ENCODE measurements at places on chromosomes 6 and 20.
A peak's percentile ranks its signal among the peaks of the same experiment; 100 is the strongest.

DNA sequence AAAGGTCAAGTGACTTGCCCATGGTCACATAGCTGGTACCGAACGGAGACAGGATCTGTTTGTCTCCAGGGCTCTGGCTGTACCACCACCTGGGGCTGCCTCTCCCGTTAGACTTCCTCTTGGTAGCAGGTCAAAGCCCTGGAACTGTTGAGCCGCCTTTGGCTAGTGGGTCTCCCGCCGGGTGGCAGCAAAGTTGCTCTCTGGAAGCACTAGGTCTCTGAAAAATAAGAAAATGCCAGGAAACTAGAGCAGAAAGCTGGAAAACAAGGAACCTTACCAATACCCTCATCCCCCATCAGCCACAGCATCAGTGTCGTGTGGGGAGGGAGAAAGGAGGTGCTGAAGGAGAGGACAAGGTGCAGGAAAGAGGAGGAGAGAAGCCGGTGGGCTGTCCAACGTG, 291.0 kb upstream of the SUPT3H start:
- DNase-seq, result no peak

GRCh38 chr6:39166912-39167290, 51.9 kb upstream of the SAYSD1 start:
- DNase-seq, result no peak

DNA sequence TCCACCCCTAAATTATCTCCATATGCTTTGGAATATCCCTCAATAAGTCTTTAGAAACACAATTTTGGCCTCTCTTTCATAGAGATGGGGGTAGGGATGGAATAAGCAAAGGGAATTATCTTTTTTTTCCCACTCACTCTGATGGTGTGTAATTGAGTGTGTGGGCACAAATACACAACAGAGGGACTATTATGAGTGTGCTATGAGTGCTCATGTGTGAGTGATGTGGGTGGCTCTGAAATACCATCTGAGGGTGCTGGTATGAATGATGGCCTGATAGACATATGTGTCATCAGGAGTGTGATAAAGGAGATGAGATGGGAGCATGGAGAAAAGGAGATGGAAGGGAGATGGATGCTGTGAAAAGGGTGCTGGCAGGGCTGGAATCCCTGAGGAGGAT, 35.6 kb downstream of the GSS start:
- DNase-seq, result no peak

DNA sequence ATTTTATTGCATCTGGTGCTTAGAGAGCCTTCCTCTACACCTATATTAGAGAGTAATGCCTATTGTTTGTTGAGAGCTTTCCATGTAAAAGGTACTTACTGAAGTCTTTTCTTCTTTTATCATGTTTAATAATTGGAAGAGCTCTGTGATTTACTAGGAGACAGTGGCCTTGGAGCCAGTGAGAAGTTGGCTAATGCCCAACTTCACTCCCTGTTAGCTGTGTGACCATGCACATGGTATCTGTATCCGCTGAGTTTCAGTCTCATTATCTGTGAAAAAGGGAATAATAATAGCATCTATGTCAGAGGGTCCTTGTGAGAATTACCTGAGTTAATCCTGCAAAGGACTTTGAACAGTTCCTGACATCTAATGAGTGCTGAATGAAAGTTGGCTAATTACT, 105.0 kb downstream of the CD109 start:
- DNase-seq, result no peak

GRCh38 chr6:122116119-122116834, 283.2 kb upstream of the HSF2 start:
- no peak for DNase-seq

GRCh38 chr6:36851149-36851614, 11.9 kb upstream of the CPNE5 start:
- DNase-seq, result peak; percentile 88

GRCh38 chr6:125078602-125079321, 74.8 kb upstream of the TPD52L1 start:
- peak; percentile 96 for DNase-seq

DNA sequence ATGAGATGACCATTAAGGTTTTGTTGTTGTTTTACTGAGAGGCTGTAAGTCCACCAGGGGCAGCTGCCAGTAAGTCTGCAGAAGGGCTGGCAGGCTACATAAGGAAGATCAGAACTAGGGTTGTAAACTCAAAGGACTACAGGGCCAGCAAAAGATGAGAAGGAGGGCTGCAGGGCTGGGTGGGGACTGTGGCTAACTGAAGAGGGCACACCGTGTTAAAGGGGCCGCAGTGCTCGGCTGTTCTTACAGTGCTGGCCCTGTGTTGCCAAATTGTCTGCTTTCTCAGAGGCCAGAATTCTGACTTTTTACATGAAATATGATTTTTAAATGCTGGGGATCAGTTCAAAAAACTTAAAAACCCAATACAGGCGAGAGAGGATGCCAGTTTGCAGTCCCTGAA, 25.5 kb upstream of the ZNF318 start:
- DNase-seq, result peak; percentile 19

- DNase-seq, result no peak
These were observed 285.1 kb upstream of the ID4 start for GRCh38 chr6:19552076-19552475.

Measured in NCI-H82 (cell line).